Caco-2 (cell line): ENCODE measurements at places on chromosomes 7 and 10.

- DNase-seq: no peak
Measured at GRCh38 chr10:129085811-129086210, 381.2 kb upstream of the MGMT start.

- DNase-seq: no peak
Measured at GRCh38 chr7:20249920-20250319, 32.7 kb upstream of the MACC1 start.

- no peak for DNase-seq
Measured at GRCh38 chr7:88458279-88458678, 151.6 kb upstream of the STEAP4 start.

DNA sequence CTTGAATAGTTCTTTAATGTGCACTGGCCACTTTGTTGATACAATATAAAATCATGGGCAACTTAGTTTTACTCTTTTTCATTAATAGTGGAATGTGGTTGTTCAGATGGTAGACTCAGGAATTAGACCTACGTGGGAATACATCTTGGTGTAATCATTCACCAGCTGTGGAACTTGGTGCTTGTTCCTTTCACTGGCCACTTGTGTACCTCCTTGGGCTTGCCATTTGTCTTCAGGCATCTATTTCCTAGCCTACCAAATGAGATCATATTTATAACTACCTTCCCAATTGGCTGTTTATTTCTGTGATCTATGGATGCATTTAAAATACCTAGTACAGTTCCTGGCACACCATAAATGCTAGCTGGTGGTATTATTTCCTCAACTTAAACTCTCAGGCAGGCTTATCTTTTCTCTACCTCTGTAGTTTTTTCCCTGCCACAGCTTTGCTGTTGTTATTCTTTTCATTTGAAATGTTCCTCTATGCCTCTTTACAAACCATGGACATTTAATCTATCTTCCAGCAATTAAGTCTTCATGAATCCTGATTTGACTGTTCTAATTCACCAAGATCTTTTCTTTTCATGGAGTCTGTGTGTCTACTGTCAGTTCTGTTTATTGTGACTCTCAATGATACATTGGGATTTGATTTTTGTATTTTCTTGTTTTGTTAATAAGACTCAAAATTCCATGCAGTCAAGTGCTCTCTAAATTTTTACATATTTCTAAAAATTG is 113.0 kb downstream of the ADAM22 start:
- no peak for DNase-seq

- no peak for DNase-seq
Measured at GRCh38 chr10:82866424-82867020, 991.5 kb downstream of the NRG3 start.

- no peak for DNase-seq
Measured at GRCh38 chr7:48207155-48207675, 36.0 kb downstream of the ABCA13 start.

DNA sequence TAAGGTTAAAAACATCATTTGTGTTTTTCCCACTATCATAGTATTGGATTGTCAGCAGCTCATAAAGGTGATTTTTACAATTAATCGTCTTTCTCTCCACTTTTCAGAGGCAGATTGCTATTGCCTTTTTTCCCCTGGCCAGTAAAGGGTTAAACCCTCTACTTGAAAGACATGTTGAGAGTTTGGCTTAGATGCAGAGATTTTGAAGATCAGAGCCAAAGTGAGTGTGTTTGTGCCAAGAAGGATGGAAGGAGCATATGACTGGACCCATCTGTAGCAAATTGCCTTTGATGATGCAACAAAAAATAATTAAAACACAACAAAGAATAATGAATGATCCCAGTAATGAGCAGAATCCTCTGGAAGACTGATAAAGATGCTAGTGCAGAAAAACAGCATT is 373.1 kb downstream of the MALRD1 start:
- DNase-seq: no peak

GRCh38 chr10:33174674-33175434 is 159.6 kb downstream of the NRP1 start:
- DNase-seq: no peak

GRCh38 chr10:34723750-34724149 is 91.3 kb downstream of the PARD3 start:
- peak; percentile 51 for DNase-seq

- DNase-seq: no peak
Measured at GRCh38 chr7:143205560-143206293, 16.1 kb upstream of the TAS2R40 start.

GRCh38 chr7:81158189-81158588 is 239.3 kb upstream of the SEMA3C start:
- DNase-seq: no peak

- no peak for DNase-seq
Measured at GRCh38 chr10:35451151-35452016, 115.1 kb downstream of the CCNY start.

GRCh38 chr10:77710759-77711682 is 73.4 kb upstream of the KCNMA1 start:
- peak; percentile 87 for DNase-seq

- DNase-seq: no peak
Measured at GRCh38 chr10:124630551-124630950, 113.6 kb downstream of the FAM53B start.

GRCh38 chr7:127995156-127995880 is 35.9 kb downstream of the LRRC4 start:
- no peak for DNase-seq

DNA sequence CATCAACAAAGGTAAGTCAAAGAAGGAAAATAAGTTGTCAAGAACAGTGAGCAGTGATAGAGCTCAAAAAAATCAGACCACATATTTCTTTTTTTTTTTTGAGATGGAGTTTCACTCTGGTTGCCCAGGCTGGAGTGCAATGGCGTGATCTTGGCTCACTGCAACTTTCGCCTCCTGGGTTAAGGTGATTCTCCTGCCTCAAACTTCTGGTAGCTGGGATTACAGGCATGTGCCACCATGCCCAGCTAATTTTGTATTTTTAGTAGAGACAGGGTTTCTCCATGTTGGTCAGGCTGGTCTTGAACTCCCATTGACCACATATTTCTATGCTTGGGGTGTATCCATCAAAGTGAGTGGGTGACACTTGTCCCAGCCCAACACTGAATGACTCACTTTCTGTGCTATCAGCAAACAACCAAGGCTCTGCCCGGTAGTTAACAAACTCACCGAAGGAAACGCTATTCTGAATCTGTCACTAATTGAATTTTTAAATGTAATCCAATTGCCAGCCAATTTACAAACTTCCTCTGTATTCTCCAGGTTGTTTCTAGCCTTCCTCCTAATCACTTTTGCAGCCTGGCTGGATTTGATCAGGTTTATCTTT is 19.6 kb upstream of the SMNDC1 start:
- no peak for DNase-seq

GRCh38 chr7:95586951-95587301 is 9.4 kb downstream of the PDK4 start:
- DNase-seq: no peak

DNA sequence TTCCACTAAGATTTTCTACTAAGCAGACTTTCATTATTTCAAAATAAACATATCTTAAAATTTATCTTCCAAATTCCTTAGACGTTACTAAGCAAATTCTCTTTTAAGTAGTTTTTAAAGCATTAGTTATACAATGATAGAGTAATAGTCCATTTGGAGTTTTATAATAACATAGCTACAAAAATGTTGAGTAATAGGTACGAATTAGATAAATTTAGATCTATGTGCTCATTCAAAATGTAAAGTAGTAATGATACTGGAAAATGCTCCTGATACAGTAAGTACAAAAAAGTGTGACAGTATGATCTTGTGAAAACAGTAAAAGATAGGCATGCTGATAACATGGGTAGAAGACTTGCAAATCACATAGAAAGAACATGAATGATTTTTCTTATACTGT is 4.5 kb downstream of the DMTF1 start:
- DNase-seq: no peak
